ENCODE measurements at places on chromosomes 4 and X.

DNA sequence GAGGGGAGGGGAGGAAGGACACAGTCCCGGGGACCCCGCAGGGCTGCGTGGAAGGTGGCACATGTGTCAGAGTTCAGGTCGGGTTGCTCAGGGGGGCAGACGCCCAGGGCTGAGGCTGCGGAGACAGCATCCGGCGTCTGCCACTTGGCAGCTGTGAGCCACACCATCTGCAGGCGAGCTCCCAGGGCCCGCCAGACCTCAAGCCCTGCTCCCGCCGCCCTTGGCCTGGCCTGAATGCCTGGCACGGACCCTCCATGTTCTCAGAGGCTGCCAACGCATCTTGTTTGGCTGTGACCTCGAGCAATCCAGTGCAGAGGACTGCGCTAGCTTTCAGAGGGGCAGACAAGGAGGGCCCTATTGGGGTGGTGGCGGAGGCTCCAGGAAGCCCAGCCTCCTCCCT, 5.1 kb downstream of the BGN start:
- no peak overlapping the region for H3K4me3 ChIP-seq
- H3K4me1 ChIP-seq: no peaks in the 10 kb centered on the region
- H3K27me3 ChIP-seq: no peaks in the 10 kb centered on the region
- DNase-seq: no peak
- H3K27ac ChIP-seq: no peak overlapping the region

GRCh38 chr4:183321516-183321915, 710 bp downstream of the CLDN24 start:
- DNase-seq: no peak

DNA sequence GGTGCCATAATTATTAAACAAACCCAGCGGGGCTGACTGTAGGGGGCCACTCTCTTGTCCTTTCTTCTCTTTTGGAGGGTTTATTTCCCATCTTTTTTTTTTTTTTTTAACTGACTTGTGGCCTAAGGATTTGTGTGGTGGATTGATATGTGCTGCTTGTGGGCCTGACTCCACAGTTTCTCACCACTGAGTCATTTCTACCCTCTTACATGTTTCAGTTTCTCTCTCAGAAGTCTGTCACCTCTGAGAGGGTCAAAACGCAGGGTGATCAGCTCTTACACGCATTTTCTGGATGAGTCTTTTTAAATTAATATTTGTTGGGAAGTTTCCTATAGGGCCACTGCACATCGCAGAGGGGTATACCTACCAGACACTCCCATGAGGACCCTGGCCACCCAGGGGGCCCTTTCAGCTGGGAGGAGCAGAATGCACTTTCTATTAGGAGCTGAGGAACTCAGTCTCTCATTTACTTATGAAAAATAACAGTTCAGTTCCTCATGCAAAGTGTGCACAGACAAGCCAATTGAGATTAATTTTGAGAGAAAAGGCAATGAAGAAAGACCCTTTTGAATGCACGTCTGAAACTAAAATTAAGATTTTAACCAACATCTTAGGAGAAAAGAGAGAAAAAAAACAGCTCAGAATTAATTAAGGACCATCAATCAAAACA, 407.9 kb downstream of the TECRL start:
- no peak overlapping the region for H3K4me3 ChIP-seq
- no peak for DNase-seq
- no peaks in the 10 kb centered on the region for H3K4me1 ChIP-seq
- no peaks in the 10 kb centered on the region for H3K27me3 ChIP-seq

DNA sequence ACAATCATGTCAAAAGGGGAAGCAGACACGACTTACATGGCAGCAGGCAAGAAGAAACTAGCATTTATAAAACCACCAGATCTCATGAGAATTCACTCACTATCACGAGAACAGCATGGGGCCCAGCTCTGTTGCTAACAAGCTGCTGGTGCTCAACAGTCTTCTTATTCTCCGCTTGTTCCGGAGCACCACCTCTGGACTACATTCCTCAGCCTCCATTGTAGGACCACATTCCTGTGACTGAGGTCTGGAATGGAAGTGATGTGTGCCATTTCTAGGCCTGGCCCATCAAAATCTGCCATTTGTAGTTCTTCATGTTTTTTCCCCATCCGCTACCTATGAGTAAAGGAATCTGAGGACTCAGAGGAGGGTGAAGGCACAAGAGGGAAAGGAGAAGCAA, 111.5 kb upstream of the PTCHD1 start:
- no peaks in the 10 kb centered on the region for H3K36me3 ChIP-seq
- no peak for DNase-seq
- no peaks in the 10 kb centered on the region for H3K27me3 ChIP-seq
- no peaks in the 10 kb centered on the region for H3K4me1 ChIP-seq
- no peak overlapping the region for H3K27ac ChIP-seq

- H3K36me3 ChIP-seq: no peaks in the 10 kb centered on the region
- H3K27ac ChIP-seq: no peak overlapping the region
- H3K4me3 ChIP-seq: no peak overlapping the region
- DNase-seq: peak; percentile 10
These were observed 31.0 kb upstream of the TLR3 start for GRCh38 chr4:186037692-186038658.

GRCh38 chr4:141469392-141469791, 167.0 kb upstream of the IL15 start:
- DNase-seq: no peak
- no peak overlapping the region for H3K27ac ChIP-seq
- no peaks in the 10 kb centered on the region for H3K4me1 ChIP-seq
- H3K4me3 ChIP-seq: no peak overlapping the region
- H3K27me3 ChIP-seq: no peaks in the 10 kb centered on the region
- no peaks in the 10 kb centered on the region for H3K36me3 ChIP-seq

GRCh38 chrX:19291086-19291485, 52.6 kb upstream of the PDHA1 start:
- no peaks in the 10 kb centered on the region for H3K4me1 ChIP-seq
- H3K27me3 ChIP-seq: no peaks in the 10 kb centered on the region
- H3K27ac ChIP-seq: no peak overlapping the region
- no peak overlapping the region for H3K4me3 ChIP-seq

DNA sequence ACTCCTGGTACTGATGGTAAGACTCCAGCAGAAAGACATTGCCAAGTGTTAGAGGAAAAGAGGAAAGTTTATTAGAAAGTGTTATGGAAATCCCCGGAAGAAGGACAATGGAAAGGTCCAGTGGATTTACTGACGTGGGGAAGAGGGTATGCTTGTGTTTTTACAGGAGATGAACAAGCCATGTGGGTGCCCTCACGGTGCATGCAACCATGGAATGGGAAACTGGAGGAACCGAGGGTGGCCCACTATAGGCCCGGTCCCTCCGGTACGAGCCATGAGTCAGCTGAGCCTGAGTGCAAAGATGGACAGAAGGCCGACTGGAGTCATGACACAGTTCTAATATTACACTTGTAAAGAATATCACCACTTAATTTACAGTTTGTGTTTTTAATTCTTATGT, 123.3 kb upstream of the ZCCHC13 start:
- DNase-seq: no peak
- no peaks in the 10 kb centered on the region for H3K4me1 ChIP-seq
- H3K36me3 ChIP-seq: no peaks in the 10 kb centered on the region
- H3K27me3 ChIP-seq: no peaks in the 10 kb centered on the region
- H3K27ac ChIP-seq: no peak overlapping the region

DNA sequence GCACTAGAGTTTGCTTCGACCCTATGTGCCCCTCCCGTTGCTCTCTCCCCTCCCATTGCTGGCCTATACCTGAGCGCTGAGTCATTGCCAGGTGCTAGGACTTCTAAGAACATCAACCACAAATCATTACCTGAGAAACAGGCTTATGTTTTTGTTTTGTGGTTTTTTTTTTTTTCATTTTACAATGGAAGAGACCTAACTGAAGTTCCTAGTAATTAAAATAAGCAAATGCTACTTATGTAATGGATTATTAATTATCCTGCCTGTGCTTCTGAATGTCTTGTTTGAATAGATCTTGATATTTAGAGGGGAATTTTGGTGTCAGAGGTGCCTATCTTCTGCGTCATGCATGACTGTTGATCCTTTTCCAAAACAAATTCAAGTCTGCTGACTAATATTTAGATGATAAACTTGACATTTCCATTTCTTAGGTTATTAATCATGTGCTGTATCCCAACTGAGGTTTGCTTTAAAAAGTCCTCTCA, 275.4 kb upstream of the CPEB2 start:
- H3K27me3 ChIP-seq: no peaks in the 10 kb centered on the region
- H3K4me3 ChIP-seq: no peak overlapping the region
- no peaks in the 10 kb centered on the region for H3K4me1 ChIP-seq
- no peaks in the 10 kb centered on the region for H3K36me3 ChIP-seq
- no peak overlapping the region for H3K27ac ChIP-seq
- DNase-seq: no peak

GRCh38 chr4:57989430-57989829, 879.2 kb upstream of the IGFBP7 start:
- H3K4me1 ChIP-seq: no peaks in the 10 kb centered on the region
- H3K4me3 ChIP-seq: no peak overlapping the region
- DNase-seq: no peak
- H3K27ac ChIP-seq: no peak overlapping the region

DNA sequence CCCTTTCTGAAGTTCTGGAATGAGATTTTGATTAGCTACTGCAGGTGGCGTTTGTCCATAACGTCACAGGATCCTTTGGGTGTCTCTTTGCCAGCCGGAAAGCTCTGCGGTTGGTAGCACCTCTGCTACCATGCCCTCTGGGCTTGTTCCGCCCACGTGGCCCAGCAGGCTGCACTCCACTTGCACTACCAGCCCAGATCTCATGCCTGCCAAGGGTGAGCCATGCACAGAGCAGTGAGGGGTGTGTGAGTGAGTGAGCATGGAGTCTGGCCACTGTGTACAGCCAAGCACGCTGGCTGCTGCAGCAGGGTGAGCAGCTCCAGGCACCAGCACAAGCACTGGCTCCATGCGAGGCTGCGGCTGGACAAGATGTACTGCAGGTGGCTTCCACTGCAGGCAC, 6.6 kb upstream of the HNRNPD start:
- H3K4me3 ChIP-seq: no peak overlapping the region
- no peaks in the 10 kb centered on the region for H3K27me3 ChIP-seq
- no peak overlapping the region for H3K27ac ChIP-seq
- no peak for DNase-seq
- peaks cover 13% of the 10 kb centered on the region for H3K4me1 ChIP-seq
- no peaks in the 10 kb centered on the region for H3K36me3 ChIP-seq

GRCh38 chr4:54516556-54517215, 141.1 kb upstream of the KIT start:
- H3K27ac ChIP-seq: no peak overlapping the region
- H3K27me3 ChIP-seq: no peaks in the 10 kb centered on the region
- H3K36me3 ChIP-seq: no peaks in the 10 kb centered on the region
- no peak for DNase-seq

GRCh38 chr4:117225471-117225870, 140.1 kb upstream of the TRAM1L1 start:
- no peaks in the 10 kb centered on the region for H3K36me3 ChIP-seq
- H3K27me3 ChIP-seq: no peaks in the 10 kb centered on the region
- H3K4me1 ChIP-seq: no peaks in the 10 kb centered on the region
- no peak for DNase-seq

GRCh38 chr4:99067617-99068016, 21.0 kb downstream of the ADH5 start:
- no peaks in the 10 kb centered on the region for H3K4me1 ChIP-seq
- H3K36me3 ChIP-seq: peaks cover 4% of the 10 kb centered on the region
- no peak overlapping the region for H3K4me3 ChIP-seq
- H3K27ac ChIP-seq: no peak overlapping the region
- no peaks in the 10 kb centered on the region for H3K27me3 ChIP-seq
- no peak for DNase-seq

Measured in CD8-positive, alpha-beta memory T cell (primary cell).